Stimulated activated CD8-positive, alpha-beta memory T cell treated with anti-CD3 and anti-CD28 coated beads, Interleukin-2, amount 100 ng/mL, for 1 hour (primary cell): ENCODE measurements at places on chromosomes 1 and 21.

DNA sequence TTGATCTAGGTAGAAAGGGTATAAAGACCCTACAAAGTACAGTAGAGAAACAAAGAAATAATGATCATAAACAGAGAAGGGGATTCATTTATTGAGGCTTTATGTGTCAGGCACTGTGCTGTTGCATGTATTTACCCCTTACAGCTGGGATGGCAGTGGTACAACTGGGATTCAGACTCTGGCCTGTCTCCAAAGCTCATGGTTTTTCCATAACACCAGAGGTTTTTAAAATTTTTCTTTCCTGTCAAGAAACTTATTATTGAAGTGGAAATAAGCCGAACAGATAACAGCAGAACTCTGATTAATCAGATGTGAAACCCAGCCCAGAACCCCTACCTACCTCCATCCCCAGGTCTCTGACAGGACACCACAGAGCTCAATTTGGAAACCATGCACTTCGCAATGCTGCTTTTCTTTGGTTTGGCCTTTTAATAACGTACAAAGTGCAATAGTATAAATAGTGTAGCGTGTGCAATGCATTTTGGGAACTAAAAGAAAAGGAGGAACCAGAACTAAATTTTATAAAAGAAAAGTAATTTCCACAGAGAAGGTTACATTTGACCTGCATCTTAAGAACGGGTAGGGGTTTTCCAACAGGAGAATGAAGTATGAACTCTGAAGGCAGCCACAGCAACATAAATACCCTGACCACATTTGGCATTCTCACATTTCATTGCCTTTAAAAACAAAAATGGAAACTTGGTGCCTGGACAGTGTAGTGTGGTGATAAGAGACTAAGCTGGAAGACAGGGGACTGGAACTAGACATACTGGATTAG lies 92.0 kb upstream of the S1PR1 start:
- DNase-seq, result no peak

GRCh38 chr1:79982211-79982610 lies 975.7 kb upstream of the ADGRL4 start:
- no peak for DNase-seq

DNA sequence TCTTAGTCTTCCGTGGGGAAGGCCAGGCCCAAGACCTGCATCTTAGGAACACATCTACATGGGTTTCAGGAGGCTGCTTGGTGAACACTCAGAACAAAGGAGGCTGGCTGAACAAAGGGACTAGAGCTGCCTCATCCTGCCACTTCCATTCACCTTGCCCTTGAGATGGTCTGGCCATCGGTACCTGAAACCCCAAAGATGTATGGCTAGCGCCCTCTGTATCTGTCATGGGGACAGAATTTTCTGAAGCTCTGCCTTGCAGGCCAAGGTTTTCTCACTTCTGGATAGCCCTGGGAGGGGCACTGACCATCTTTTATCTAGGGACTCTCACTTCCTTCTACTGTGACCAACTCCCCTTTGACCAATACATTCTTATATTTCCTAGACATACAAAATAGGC lies 55.4 kb upstream of the GRIK3 start:
- DNase-seq, result no peak

DNA sequence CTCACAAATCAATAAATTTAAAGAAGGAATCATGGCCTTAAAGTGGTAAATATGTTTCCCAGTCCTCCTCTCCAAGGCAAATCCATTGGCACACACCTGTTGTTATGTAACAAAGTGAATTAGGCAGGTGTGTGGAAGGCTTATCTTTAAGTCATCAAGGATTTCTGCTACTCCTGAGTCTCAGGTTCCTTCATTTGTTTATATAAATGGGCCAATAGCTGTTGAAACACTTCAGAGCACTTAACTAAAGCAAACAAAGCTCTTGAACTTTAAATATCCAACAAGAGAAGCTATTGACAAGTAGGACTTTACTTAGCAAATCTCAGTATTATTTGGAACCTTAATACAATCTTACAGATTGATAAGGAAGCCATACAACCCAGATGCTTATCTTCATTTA lies 99.3 kb upstream of the ESRRG start:
- DNase-seq, result no peak

GRCh38 chr1:94872771-94873495 lies 52.8 kb downstream of the SLC44A3 start:
- no peak for DNase-seq

DNA sequence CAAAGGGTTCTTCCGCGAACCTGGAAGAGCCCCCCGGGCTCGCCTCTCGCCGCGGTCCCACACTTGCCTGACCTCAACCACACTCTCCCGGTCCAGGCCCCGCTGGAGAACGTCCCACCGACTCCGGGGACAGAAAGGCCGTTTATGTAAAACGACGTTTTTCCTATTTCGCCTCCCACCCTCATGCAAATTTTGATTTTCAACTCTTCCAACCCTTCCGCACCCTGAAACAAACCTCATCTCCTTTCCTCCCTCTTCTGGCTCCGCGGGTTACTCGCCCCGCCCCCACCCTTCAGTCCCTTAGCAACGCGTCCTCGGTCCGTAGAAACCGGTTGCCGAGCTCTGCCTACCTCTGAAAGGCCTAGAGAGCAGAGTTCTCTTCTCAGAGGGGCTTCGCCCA lies at the start of gene C1orf141:
C1orf141 (minus strand) TSS at position 276 of the 400 bp plus-strand sequence. CDS start 7,730 bp downstream, outside the sequence.
- DNase-seq, result no peak

DNA sequence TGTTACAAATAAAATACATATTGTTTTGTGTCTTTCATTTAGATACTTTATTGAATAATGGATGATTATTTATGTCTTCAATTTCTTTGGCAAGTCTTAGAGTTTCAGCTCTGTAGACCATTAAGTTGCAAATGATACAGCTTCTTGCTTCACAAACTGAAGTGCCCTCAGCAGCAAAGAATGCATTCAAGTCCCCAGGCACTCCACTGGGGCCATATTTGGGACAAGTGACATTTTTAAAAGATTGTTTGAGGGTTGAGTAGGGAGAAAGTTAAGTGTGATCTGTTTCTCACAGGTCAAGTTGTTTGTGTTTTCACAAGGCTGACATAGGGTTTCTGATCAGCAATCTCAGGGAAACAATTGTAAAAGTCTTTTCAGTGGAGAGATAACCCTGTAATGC lies 400.7 kb downstream of the PLA2G4A start:
- DNase-seq, result no peak

- DNase-seq, result no peak
Observed at GRCh38 chr1:175734642-175735041, 8.8 kb downstream of the TNR start.

DNA sequence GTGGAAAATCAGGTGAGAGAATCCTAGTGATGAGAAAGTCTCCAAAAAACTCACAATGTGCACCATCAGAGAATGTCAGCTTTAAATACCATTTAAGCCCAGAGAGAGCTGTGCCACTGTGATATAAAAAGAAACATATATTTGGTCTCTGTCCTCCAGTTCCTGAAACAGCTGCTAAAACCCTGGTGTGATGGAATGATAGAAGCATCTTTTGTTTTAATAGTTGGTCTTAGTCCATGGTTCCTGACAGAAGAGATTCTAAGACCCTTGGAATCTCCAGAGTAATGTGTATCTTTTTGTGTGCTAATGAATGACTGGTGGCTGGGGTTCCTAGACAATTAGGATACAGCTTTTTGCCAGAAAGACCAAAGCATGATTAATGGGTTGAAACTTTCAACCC lies 302.8 kb upstream of the B3GALT2 start:
- no peak for DNase-seq

DNA sequence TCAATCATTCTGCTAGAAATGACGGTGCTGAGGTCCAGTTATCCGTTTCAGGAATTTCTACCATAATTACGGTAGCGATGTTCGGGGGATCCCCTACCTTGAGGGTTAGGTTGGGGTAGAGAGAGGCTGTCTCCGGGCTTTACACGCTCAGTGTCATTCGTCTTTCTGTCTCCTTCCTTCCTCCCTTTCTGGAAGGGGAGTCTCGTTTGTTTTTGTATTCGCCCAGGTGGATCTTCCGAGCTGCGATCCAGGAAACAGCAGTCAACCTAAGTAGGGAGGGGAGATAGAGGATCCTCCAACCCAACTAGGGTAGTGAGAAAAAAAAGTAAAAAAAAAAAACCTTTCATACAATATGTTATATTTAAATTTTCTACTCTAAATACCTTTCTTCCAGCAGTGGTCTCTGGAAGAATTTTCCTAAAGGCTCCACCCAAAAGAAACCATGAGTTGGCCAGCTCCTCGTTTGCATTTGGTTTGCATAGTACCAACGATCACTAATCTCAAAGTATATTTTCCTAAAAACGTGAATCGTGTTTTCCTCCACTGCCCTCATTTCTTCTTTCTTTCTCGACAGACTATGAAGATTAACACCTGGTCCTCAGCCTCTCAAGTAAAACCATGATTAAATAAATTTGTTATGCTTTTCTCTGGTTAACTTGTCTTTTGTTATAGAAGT lies 611 bp upstream of the PIK3C2B start:
- DNase-seq, result no peak

DNA sequence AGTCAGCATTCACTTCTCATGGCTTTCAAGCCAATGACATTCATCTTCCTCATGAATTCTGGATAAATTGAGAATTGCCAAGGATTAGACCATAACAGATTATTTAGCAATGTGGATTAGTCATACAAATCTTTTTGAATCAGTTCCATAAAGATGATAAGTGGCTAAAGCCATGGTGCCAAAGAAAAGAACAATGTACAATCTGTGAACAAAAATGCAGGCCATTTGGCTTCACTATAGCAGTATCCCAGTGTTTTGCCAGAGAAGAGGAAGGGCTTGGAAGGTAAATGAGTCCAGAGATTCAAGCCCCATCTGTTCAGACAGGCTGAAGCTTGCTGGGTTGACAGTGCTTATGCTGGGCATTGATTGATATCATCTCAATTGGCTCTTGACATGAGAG lies 376.4 kb upstream of the LRRC7 start:
- no peak for DNase-seq

DNA sequence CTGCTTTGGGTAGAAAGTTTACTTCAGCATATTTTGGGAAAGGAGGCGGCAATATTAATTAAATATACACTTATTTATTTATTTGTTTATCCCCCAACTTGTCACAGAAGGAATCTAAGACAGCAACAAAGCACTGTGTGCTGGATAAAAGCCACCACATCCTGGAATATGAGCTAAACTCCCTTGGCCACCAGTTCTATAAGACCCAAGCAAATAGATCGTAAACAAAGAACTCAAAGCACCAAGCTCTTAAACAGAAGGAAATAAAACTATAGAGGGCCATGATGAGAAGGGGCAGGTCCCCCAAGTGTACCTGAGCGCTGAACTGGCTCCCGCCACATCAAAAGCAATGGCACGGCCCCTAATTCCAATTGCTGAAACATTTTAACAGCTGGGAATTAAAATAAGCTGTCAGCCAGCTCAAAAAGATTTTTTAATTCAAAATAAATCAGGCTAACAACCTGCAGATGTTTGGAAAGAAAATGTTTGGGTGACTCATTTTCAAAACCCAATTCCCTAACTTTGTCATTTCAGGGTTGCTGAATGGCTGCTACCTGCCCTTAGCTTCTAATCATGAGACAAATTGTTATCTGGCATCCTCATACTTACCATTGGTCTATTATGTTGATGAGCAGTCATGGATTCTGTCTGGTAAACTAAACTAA lies 127.1 kb downstream of the SLC30A10 start:
- no peak for DNase-seq

GRCh38 chr1:12491656-12492055 lies 126.4 kb downstream of the DHRS3 start:
- DNase-seq, result no peak

GRCh38 chr1:151009206-151009587 lies 948 bp downstream of the PRUNE1 start:
- DNase-seq, result no peak

GRCh38 chr1:6526316-6526715 lies 28.0 kb downstream of the NOL9 start:
- no peak for DNase-seq

GRCh38 chr1:217562229-217562878 lies 68.5 kb downstream of the GPATCH2 start:
- DNase-seq, result no peak

GRCh38 chr21:32101277-32101676 lies 177.6 kb downstream of the MIS18A start:
- DNase-seq, result no peak

DNA sequence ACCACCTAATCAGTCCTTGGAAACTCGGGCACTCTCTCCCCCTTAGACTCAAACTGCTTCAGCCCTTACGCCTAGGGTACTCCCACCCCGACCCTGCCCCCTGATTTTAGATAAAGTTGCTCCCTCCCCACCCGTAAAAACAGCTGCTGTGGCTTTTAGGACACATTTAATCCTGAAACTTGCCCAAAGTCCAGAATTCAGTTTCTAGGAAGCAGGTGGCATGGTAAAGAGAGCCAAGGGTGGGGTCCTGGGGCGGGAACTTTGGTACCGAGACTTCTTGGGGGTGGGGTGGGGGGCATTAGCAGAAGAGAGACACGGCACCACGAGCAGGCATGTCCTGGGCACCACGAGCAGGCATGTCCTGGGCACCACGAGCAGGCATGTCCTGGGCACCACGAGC lies 52.4 kb downstream of the CASZ1 start:
- DNase-seq, result no peak

- no peak for DNase-seq
Observed at GRCh38 chr1:4856396-4856795, 202.0 kb downstream of the AJAP1 start.

- DNase-seq, result no peak
Observed at GRCh38 chr1:236143104-236143948, 987 bp downstream of the GPR137B start.

GRCh38 chr1:47483651-47484050 lies 45.8 kb downstream of the FOXD2 start:
- no peak for DNase-seq

- DNase-seq, result no peak
Observed at GRCh38 chr21:45979651-45980050, 1.9 kb upstream of the COL6A1 start.

DNA sequence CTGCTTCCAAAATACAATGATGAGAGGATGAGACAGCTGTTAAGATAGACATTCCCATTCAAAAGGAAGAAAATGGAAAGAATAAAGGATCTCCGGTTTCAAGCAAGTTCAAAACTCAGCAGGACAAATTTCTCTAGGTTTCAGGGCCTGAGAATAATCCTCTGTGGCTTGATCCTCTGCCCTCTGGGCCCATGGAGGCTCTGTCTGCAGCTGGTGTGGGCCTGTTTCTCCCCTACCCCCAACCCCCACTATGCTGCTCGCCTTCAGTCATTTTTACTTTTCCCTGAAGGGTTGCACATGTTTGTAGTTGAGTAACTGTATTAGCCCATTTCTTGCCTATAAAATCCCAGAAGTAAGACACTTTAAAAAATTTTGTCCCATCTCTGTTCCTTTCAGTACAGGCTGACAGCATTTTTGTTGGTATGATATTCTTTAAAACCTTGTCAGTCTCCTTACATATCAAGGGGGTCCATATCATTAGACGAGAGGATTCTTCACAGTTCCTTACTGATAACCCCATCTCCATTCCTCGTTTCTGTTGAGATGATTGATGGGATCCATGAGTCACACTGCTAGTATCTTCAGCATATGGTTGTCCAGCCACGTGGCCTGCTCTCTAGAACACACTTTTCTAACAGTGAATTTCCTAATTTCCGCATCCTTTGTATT lies 10.5 kb downstream of the ZMYM4 start:
- DNase-seq, result no peak
